ENCODE measurements at places on chromosomes 2 and 18. TPM values are rescaled to one million over a fixed set of nuclear protein-coding genes. Genes with fewer than 3 reads are reported as not detected.

Gene CFC1
- total RNA-seq, result not detected

Gene DARS1
- total RNA-seq, result 118 TPM

Gene PLB1
- 1.4 TPM for total RNA-seq

Gene NDUFAF7
- 13.9 TPM for total RNA-seq

Gene CNDP1
- total RNA-seq, result not detected

Gene TPGS2
- 112 TPM for total RNA-seq

Gene INPP5D
- 0.46 TPM for total RNA-seq

Gene HEATR5B
- total RNA-seq, result 14.4 TPM

Gene SH3RF3
- 2.6 TPM for total RNA-seq

Gene PRKAG3
- total RNA-seq, result not detected

Gene CYP26B1
- 0.14 TPM for total RNA-seq

Gene EDAR
- not detected for total RNA-seq

Gene RBM44
- total RNA-seq, result 0.14 TPM

Gene PRKCE
- 11.4 TPM for total RNA-seq

Gene ZNG1B
- 44.0 TPM for total RNA-seq

Gene KCNS3
- 0.43 TPM for total RNA-seq
